ENCODE measurements at places on chromosomes 7 and 10.

DNA sequence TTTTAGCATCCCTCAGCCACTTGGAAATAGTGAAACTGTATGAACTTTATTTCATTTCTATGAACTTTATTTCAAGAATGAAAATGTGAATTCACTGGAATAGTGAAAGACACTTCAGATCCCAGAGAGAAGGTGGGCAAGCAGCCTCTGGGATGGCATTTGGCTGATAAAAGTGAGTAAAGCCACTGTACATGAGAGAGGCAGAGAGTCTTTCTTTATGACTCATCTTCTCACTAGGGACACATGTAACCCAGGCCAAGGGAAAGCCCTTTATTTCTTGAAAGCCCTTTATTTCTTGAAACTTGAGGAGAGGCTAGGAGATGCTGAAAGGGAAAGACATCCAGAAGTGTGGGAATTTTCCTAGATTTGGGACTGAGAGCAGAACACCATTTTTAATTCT lies 148.9 kb upstream of the SMIM30 start:
- DNase-seq: no peak

- no peak for DNase-seq
Observed at GRCh38 chr7:83575436-83575835, 73.5 kb downstream of the SEMA3E start.

GRCh38 chr7:119664601-119665000 lies 608.4 kb upstream of the KCND2 start:
- DNase-seq: no peak

DNA sequence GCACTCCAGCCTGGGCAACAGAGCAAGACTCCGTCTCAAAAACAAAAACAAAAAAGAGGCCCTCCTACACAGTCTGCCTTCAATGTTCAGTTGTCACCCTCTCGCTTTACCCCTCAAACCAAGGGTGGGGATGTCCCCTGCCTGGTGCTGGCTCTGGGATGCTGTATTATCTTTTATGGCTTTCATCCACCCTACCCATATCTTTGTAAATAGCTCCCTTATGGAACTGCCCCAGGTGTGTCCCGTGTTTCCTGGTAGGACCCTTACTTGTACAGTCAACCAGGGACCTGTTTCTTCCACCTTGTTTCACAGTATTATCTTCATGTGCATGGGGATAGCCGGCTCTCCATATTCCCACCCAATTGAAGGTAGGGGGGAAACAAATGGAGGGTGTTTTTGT lies 15.7 kb upstream of the LAMB1 start:
- no peak for DNase-seq

GRCh38 chr7:4097001-4097609 lies 585.0 kb upstream of the FOXK1 start:
- DNase-seq: no peak

DNA sequence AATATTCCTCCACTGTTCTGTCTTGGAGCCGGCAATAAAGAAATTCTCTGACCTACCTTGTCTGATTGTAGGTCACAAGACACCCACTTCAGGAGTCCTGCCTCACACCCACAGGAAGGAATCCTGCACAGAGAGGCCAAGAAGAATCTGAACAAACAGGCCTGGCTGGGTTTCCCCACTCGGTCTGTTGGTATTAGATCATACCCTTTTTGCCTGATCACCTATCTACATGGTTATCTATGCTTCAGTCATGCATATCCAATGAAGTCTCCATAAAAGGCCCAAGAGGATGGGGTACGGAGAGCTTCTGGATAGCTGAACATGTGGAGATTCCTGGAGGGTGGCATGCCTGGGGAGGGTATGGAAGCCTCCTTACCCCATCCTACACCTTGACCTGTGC lies 12.3 kb downstream of the OGDH start:
- DNase-seq: no peak

DNA sequence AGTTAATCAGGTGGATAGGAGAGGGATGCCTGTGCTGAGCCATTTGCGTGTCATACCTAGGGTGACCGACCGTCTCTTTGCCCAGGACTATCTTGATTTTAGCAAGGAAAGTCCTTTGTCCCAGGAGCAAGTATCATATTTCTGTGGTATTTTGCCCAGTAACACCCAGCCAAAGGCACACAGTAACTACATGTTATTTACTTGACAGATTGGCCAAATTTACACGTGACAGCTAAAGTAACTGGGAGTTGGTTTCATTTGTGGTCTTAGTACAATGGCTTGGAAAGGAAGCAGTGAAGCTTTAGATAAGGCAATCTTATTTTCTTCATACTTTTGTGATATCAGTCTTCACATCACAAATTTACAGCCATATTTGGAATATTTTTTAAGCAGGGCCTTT lies 142.1 kb downstream of the JCAD start:
- no peak for DNase-seq

DNA sequence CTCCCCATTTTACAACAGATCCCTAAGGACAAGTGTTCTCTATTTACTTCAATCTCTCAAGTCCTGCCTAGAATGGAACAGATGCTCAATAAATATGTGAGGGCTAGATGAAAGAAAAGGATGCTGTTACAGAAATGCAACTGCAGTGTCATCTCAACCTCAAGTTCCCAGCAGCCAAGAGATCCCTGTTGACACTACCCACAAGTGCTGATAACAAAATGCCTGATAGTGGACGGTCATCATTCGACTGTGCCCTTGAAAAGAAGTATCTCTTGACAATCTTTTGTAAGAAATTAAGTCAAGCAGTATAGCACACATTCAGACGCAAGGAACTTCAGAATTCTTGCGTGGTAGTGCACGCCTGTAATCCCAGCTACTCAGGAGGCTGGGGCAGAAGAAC lies 133.2 kb downstream of the PARD3 start:
- DNase-seq: no peak

DNA sequence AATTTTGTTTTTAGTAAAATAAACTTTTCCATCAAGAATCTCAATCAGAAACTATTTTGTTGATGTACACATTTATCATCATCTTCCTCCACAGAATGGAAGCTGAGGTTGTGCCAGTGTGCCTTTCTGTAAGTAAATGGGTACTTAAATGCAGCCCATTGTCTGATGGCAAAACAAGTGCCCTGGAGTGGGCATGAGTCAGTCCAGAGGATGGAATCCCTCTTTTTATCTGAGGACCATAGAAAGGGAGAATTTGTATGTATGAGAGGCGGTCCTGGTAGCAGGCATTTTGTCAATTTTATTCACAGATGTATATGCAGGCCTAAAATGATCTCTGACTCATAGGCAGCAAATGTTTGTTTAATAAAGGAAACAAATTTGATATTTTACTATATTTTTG lies 102.1 kb upstream of the MAGI2 start:
- no peak for DNase-seq

- DNase-seq: no peak
Observed at GRCh38 chr7:148232784-148233183, 357.8 kb upstream of the C7orf33 start.

- no peak for DNase-seq
Observed at GRCh38 chr10:3714531-3714930, 70.5 kb downstream of the KLF6 start.
